Pancreas (tissue), 10 donors: ENCODE measurements at places on chromosomes 4 and X. TPM values are rescaled to one million over a fixed set of nuclear protein-coding genes. Genes with fewer than 3 reads are reported as not detected.

GRCh38 chr4:2965262-2965661 is 1.9 kb downstream of the GRK4 start:
- DNase-seq = no peak

DNA sequence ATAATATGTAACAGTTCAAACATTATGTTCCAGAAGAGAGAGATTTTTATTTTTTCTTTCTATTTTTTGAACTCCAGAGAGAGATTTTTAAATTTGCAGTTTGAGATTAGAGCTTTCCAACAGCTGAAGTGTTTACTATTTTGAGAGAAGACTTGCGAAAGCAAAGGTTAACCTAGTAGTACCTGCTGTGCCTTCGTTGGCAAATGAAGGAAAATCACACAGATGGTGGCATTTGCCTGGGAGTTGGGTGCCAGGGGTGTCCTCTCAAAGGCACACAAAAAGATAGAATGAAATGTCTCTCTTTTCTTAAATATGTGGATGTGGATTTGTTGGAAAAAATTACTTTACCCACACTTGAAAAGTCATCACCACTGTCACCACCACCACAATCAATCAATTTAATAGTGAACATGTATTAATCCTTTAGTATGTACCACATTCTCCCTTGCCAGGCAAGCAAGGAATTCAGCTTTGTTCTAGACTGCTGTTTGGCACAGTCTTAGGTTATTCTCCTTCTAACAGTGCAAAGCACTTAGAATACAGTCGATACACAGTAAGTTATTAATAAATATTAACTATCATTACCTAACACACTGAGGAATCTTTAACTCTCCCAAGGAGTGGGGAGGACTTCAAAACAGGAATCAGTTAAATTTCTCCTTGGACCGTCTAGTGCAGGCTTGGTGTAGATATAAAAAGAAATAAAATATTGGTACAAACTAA is 838.2 kb upstream of the FTHL17 start:
- DNase-seq = no peak

GRCh38 chrX:118249146-118249545 is 96.8 kb upstream of the WDR44 start:
- no peak for DNase-seq

GRCh38 chr4:84050015-84050414 is 449.1 kb downstream of the NKX6-1 start:
- no peak for DNase-seq

GRCh38 chrX:44012484-44013096 is 39.4 kb upstream of the NDP start:
- no peak for DNase-seq

DNA sequence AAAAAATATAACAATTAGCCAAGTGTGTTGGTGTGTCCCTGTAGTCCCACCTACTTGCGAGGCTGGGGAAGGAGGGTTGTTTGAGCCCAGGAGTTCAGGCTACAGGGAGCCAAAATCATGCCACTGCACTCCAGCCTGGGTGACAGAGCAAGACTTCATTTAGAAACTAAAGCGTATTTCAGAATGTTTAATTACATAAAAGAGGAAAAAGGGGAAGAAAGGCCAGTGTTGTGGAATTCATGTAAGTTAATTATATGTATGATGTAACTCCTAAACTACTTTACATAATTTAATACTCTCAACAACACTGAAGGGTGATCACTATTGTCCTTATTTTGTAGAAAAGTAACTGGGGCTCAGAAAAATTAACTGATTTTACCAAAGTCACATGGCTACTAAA is 67.2 kb upstream of the HOPX start:
- DNase-seq = no peak

Gene GABRE
- polyA plus RNA-seq = 51.4 TPM
